ENCODE measurements at places on chromosomes 13 and 19. TPM values are rescaled to one million over a fixed set of nuclear protein-coding genes. Genes with fewer than 3 reads are reported as not detected.

GRCh38 chr13:70170689-70171088 is 62.4 kb upstream of the KLHL1 start:
- DNase-seq, result no peak

Gene KLHL1
- not detected for total RNA-seq

GRCh38 chr13:90768116-90768515 is 579.4 kb upstream of the MIR17HG start:
- DNase-seq, result no peak

Gene CLDND2
- total RNA-seq, result 1.4 TPM

DNA sequence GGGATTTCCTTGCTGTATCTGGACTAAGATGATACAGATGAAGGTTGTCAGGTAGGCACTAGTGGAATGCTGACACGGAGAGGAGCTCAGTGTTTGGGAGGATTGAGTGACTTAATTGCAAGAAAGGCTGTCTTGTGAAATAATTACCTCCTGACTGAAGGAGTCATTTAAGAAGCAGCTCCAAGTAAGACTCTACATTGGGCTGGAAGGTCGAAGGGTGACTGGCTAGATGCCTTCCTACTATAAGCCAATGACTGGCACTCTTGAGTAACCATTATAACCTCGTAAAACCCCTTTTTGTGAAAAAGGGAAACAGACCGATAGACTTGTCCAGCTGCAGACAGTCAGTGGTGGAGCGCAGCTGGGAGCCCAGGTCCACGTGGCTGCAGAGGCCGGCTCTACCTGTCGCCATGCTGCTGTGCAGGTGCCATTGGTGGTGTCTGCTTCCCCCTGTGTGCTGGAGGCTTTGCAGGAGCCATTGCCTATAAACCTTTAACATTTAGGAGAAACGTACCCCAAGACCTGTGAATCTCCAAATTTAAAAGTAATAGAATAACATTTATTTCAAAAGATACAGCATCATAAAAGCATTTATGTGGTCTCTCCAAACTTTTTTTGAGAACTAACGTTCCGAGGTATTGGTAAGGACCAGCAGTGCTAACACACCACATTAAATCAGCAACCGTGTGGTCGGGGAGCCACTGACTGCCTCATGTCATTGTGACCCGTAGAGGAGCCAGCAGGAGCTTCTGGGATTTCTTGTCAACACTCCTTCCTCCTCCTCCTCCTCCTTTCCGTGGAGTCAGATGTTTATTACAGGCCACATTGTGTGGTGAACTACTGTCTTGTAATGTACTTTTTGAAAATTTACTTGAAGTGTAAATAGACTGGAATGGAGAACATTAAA is 80.4 kb upstream of the TEX29 start:
- no peak for DNase-seq

DNA sequence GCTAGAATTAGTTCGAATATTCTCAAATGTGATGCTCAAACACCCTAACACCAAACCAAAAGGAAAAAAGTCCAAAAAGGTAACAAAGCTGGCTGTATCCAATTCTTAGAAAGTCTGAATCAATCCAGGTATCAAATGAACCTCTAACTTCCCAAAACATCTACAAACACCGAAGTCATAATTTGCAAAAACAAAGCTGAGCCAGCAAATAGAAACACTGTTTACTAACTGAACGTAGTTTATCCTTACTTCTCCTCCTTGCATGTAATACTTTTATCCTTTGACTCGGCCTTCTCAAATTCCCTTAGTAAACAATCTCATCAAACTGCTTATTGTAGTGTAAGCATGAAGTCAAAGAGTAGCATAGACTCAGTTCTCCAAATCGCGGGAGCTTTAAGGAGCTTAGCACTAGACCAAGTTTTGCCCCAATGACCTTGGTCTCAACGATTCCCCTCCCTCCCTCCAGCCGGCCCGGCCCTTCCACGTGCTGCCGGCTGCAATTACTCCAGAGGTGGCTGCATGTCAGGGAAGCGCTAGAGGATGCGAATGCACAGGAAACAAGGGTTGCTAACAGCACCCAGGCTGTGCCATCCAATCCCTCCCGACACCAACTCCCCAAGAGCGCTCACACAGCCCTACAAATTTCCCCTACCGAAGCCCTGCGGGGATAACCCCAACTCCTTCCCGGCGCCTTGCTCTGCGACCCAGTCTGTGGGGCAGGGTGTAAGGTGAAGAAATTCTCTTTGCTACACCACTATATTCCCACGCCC is 693 bp downstream of the XPO4 start:
- peak; percentile 83 for DNase-seq

Gene GRK1
- 0.21 TPM for total RNA-seq

DNA sequence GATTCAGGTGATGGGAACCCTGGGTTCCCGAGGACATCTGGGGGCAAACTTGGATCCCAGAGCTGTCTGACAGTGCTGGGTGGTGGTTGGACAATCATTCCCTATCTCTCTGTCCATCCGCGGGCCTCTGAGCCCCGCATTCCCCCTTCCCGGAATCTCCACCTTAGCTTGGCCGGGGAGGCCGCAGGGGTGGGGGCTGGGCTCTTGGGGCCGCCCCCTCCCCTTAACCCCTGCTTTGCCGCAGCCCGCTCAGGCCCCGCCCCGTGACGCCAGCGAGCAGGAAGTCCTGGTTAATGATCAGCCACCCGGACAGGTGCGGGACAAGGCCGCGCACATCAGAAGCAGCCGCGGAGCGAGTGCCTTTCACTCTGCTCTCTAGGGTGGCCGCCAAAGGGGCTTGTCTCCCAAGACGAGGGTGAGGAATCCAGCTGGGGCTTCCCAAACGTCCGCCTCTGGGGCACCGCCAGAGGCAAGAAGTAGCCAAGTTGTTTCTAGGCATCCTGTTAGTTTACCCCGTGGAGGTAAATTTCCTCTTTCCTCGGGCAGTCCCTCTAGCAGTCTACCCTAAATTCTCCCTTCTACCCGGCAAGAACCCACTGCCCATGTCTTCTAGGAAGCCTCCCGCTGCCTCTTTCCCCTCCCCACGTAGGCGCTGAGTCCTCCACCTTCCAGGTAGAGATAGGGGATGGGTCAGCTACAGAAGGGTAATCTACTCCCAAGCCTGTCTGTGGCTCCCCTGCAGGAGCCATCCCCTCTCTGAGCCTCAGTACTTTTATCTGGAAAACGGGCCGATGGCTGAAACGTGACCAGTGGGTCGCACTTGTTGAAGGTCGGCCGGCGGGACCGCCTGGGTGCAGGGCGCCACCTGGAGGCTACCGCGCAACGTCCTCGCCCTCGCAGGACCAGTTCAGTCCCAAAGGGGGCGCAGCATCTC is 3.0 kb downstream of the IRF2BP1 start:
- DNase-seq, result peak; percentile 94

Gene LENG9
- 5.4 TPM for total RNA-seq

DNA sequence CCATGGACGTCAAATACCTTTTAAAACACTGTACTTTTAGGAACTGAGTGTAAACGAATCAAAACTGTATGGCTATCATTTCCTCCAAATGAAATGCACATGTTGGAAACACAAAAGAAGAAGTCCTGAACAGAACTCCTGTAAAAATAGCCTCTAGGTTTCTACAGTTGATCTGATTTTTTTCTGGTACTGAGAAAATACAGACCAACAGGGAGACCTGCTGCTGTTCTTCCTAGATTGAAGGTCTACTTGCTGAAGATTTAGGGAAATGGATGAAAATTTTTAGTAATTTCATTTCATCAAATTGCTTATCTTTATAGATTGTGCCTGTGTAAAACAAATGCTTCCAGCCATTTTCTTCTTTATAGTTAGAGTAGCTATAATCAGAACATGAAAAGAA is 520.4 kb downstream of the SLITRK6 start:
- no peak for DNase-seq

GRCh38 chr19:15622991-15623390 is 8.0 kb downstream of the CYP4F8 start:
- no peak for DNase-seq

DNA sequence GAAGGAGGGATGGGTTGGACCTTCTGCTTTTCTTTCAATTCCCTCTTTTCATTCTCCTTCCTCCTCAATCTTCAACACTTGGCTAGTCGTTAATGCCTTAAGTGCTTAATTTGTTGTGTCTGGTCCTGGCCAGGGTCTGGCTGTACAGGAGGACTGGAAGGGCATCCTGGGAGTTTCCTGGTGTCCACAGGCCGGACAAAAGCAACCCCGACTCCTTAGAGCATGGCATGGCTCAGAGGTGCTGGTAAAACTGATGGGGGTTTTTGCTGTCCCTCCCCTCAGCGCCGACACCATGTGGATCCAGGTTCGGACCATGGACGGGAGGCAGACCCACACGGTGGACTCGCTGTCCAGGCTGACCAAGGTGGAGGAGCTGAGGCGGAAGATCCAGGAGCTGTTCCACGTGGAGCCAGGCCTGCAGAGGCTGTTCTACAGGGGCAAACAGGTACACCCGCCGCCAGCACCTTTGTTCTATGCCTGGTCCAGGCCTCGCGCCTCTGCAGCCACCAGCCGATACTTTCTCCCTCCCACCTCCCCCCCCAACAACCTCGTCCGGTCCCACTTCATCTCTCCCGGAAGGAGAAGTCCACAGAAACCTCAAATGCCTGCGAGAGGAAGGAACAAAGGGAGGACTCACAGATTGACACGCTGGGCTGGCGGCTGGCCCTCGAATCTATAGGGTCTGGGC is 1.4 kb downstream of the UHRF1 start:
- DNase-seq, result no peak

DNA sequence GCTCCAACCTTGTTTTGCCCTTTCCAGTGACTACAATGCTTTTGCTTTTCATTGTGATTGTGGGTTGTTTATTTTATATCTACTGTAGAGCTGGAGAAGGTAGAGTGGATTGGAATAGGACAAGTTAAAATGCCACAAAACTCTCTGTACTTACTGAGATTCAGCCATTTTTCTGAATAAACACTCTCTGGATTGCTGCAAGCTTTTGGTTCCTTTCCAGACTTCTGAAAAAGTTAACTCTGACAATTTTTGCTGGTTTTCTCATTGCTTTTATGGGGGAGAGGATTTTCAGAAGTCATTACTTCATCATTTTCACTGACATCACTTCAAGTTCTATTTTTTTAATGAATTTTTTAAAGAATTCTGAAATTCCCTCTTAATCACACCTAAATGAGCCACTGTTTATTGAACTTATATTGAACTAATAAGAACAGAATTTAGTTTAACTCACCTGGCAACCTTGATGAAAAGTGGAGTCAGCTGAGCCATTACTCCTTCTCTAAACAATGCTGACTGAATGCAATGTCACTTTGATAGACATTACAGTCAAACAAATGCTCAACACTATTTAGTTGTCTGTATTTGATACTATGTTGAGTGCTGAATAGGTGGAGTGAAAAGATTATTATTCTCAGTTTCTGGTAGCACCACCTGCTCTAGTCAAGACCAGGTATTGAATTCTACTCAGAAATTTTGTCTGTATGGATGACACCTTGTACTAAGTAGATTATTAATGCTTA is 303.5 kb downstream of the DLEU7 start:
- no peak for DNase-seq

All from left lung (tissue), 14 donors.